ENCODE measurements at places on chromosomes 5 and 9.

DNA sequence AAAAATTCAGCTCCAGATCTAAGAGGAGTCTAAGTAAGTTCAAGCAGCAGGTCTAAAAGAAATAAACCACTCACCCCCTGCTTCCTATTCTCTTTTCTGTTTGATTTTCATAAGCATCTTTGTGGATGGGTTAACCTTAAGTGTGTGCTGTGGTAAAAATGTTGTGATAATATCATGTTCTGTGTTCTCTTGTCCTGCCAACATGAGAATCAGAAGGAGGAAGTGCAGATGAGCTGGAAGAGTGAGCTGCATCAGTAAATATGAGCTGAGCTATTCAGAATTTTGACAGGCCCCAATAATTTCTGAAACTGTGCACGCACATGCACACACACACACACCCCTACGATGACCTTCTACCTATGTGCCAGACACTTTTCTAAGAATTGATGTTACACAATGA, 186.5 kb upstream of the ANKRD55 start:
- DNase-seq = no peak

DNA sequence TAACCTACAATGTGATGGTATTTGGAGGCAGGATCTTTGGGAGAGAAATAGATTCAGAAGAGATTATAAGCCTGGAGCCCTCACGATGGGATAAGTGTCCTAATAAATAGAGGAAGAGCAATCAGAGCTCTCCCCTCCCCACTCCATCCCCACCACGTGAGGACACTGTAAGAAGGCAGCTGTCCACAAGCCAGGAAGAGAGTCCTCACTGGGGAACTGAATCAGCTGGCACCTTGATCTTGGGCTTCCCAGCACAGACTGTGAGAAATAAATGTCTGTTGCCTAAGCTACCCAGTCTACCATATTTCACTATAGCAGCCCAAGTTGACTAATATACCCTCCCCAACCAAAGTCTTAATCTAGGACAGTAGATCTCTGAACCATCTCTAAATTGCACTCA, 118.1 kb downstream of the SUSD1 start:
- no peak for DNase-seq

- DNase-seq = no peak
These were observed 35.6 kb downstream of the TRIO start for GRCh38 chr5:14178671-14179211.

- DNase-seq = no peak
These were observed 233.3 kb upstream of the DAP start for GRCh38 chr5:10994091-10994986.

- no peak for DNase-seq
These were observed 7.3 kb downstream of the CORO2A start for GRCh38 chr9:98185021-98185567.

- DNase-seq = no peak
These were observed 15.2 kb downstream of the RAPGEF1 start for GRCh38 chr9:131724683-131725082.

- no peak for DNase-seq
These were observed 355.8 kb upstream of the SMARCA2 start for GRCh38 chr9:1659363-1659690.

- no peak for DNase-seq
These were observed 25.2 kb downstream of the WNK2 start for GRCh38 chr9:93209097-93209496.

DNA sequence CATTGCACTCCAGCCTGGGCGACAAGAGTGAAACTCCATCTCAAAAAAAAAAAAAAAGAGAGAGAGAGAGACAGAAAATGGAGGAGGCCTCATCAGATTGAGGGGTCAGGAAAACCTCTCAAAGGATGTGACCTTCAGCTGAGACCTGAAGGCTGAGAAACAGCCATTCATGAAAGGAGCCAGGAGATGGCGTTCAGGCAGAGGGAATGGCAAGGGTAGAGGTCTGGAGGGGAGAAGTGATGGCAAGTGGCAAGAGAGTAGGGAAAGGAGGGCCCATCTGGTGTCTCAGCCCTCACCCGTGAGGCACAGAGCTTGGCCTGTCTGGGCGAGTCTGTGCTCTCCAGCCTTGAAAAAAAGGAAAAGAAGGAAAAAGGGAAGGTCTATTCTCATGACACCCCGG, 17.0 kb downstream of the CAMK2A start:
- DNase-seq = no peak

GRCh38 chr9:14849296-14849695, 60.9 kb downstream of the FREM1 start:
- DNase-seq = no peak

- no peak for DNase-seq
These were observed 23.1 kb downstream of the ADGRD2 start for GRCh38 chr9:124473310-124473709.

DNA sequence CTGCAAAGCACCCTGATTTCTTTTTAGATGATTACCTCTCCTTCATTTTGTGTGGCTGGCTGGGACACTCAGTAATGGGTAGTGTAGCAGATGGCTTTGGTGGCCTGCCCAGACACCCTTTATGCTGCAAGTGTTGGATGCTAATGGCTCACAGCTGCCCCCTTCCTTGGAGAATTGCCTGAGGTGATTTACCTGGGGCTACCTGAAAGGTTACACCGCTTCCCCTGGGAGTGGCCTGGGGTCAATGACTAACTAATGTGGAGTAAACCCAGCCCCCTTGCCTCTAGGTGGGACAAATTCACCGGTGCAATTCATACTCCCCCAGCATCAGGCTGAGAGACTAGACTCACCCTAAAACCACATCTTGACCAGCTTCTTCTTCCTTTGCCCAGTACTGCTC, 23.5 kb upstream of the HAND1 start:
- DNase-seq = no peak

- no peak for DNase-seq
These were observed 416.9 kb upstream of the IRX4 start for GRCh38 chr5:2299388-2300220.

- no peak for DNase-seq
These were observed 36.7 kb downstream of the SLC27A6 start for GRCh38 chr5:129001841-129002526.

GRCh38 chr5:103112910-103113309, 7.0 kb downstream of the GIN1 start:
- no peak for DNase-seq

- no peak for DNase-seq
These were observed 20.1 kb downstream of the RCL1 start for GRCh38 chr9:4812858-4813257.

- DNase-seq = no peak
These were observed 10.8 kb upstream of the SLC12A7 start for GRCh38 chr5:1122511-1123294.

- DNase-seq = no peak
These were observed 769.7 kb downstream of the TAF11L14 start for GRCh38 chr5:18403941-18404438.

DNA sequence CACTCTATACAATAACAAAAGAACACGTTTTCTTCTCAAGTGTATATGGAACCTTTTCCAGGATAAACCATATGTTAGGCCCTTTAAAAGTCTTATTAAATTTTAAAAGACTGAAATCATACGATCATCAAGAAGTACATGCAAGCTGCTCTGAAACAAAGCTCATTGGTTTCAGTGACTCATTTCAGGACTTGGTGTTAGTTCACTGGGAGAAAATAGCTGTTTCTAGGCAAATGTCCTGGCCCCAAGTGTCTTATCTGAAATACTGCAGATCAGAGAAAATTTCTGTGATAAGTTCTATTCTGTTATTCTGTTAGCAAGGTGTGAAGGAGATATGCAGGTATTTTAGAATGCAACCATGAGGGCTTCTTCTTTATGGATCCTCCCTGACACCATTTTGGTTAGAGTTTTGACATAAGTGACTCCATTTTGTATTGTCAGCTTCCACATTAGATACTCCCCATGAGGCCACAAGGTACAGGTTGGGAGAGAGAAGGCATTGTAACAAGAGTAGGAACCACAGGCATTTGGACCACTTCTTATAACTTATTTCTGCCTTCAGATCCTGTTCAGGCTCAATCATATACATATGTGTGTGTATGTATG, 7.5 kb upstream of the CCDC180 start:
- DNase-seq = peak; percentile 59

DNA sequence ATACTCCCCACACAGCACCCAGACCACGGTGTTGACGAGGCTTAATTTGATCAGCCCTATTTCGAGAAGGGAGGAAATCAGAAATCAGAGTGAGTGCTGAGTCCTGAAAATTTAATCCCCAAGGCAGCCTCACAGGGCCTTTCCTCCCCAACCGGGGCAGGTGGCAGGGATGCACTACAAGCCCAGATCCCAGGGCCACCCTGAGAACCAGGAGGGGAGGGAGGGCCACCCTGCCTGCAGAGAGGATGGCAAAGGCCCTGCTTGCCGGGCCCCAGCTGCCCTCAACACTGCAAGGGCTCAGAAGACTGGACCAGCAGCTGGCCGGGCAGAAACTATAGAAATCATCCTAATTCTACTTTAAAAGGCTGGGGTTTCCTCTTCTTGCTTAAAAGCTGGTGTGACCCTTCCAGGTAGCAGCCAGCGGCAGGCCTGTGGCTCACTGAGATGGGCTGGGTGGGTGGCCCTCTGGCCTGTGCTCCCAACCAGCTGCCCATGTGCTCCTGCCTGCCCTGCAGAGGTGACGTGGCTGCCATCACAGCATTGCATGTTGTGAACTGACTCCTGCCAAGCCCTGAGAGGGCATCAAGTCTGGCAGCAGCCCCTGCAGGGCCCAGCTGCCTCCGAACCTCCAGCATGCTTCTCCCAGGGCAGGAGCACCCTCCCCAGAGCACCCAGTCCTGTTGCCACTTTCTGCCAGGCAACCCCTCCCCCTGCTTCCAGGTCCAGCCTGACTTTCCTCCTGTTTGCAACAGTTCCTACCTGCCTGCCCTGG, 122.8 kb downstream of the ADAMTS2 start:
- no peak for DNase-seq

GRCh38 chr9:36136894-36137391, 410 bp downstream of the GLIPR2 start:
- no peak for DNase-seq

DNA sequence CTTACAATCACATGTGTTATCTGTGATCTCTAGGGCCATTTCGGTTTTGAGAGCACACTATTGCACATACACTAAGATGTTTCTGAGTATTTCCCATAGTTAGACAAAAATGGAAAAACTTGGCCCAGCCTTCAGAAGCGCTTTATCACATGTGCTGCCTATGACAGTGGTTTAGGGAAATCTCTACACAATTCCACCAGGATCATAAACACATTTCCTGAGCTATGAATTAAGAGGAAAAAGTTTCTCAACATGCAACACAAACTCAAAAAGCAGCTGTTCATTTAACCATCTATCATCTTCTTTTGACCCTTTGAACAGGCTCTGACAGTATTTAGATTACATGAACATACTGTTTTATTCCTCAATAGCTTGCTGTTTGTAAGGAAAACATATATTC, 15.1 kb downstream of the FGF1 start:
- DNase-seq = no peak

GRCh38 chr9:124764774-124765438, 6.2 kb downstream of the NR6A1 start:
- DNase-seq = no peak

DNA sequence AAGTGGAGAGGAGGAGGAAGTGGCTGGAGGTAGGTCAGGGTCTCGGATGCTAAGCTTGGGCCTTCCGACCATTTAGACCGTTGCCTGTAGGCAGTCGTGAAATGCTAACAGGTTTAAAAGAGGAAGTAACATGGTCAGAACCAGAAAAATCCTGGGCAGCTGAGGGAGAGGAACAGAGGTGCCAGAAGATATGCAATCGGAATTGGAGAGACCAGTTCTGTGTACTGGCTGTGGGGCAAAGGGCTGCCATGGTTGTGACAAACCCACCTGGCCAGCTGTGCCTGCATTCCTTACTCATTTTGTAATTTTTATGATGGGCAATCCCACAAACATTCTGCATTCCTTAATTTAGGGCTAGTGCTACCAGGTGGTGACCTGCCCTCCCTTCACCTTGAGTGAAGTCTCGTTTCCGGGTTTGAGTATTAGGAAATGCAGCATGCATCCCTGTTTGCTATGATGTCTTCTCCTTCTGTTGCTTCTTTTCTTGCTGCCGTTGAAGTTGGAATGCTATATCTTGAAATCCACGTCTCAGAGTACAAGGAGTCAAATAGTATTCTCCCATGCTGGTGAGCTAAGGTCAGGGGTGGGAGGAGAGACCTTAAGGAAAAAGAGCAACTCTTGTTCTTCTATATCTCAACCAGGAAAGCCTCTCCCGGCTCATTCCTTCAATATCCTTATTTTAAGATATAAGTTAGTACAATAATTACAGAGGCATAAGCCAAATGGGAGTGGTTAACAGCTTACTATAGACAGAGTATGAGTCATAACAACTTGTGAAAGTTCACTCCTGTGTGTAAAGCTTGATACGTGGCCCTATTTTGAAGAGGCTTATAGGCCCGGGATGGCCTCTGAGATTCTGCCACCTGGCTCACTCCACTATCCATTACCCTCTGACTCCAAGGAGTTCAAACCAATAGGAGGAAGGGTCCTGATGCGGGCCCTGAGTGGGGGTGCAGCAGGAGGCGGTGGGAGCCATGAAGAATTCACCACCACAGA, 37.0 kb downstream of the B4GALT1 start:
- peak; percentile 72 for DNase-seq

DNA sequence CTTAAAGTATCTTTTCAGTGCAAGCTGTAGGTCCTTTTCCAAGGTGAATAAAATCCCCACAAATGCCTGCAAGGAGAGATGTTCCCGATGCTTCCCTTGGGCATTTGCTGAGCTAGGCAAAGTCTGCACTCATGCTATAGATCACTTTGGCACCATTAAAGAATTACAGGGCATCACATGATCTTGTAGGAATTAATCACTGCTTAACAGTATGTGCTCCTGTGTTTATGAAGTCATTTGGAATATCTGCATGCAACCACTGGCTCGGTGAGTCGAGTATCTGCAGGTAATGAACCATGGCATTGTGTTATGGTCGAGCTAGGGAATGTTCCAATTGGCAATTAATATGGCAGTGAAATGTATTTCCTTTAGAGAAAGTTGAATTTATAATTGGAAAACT, 615.1 kb downstream of the TLE1 start:
- DNase-seq = no peak

DNA sequence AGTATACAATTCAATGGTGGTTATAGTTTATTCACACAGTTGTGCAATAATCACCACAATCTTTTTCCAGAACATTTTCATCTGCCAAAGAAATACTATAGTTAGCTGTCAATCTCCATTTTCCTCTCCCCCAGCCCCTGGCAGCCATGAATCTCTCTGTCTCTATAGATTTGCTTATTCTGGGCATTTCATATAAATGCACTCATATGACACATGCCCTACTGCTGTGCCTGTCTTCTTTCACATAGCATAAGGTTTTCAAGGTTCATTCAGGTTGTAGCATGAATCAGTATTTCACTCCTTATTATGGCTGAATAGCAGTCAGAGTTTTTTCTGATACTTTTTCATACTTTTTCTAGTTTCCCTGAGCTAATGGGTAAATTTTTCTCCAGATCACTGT, 127.6 kb downstream of the HSPA4 start:
- DNase-seq = no peak

GRCh38 chr9:94181408-94182181, 77.5 kb upstream of the ZNF169 start:
- DNase-seq = no peak

GRCh38 chr5:136309376-136309775, 56.0 kb downstream of the TRPC7 start:
- DNase-seq = no peak

Data from GM13976 (cell line).